ENCODE measurements at places on chromosomes 3 and 15. TPM values are rescaled to one million over a fixed set of nuclear protein-coding genes. Genes with fewer than 3 reads are reported as not detected.

Gene SRGAP3
- 17.9 TPM for total RNA-seq

Gene SLC6A11
- total RNA-seq, result 5.7 TPM

Gene GOLGA8J
- total RNA-seq, result 0.07 TPM

Gene ADIPOQ
- not detected for total RNA-seq

Gene UTS2B
- total RNA-seq, result not detected

Gene TGFBR2
- 125 TPM for total RNA-seq

Gene DUOX2
- total RNA-seq, result 0.39 TPM

Gene MORC1
- total RNA-seq, result not detected

Gene SLC28A1
- not detected for total RNA-seq

Gene TP63
- 154 TPM for total RNA-seq

Gene C3orf33
- 2.6 TPM for total RNA-seq

Gene CSPG4
- 6.0 TPM for total RNA-seq

Gene FAM107A
- total RNA-seq, result not detected

DNA sequence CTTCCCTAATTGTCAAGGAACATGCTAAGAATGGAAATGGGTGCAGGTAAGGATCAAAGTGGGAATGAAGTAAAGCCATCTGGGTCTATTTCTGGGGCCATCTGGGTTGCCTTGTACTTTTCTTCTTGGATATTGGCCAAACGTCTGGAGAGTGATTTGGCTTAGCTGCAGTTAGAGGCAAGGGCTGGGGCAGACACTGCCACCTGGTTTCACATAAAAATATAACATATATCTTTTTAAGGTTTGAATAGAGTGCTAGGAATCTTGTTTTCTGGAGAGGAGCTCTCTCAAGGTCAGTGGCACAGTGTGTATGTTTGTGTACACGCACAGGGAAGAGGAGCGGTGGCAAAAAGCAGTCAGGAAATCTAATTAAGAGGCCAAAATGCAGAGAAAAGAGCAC lies 24.7 kb upstream of the EOMES start:
- no peak for DNase-seq

DNA sequence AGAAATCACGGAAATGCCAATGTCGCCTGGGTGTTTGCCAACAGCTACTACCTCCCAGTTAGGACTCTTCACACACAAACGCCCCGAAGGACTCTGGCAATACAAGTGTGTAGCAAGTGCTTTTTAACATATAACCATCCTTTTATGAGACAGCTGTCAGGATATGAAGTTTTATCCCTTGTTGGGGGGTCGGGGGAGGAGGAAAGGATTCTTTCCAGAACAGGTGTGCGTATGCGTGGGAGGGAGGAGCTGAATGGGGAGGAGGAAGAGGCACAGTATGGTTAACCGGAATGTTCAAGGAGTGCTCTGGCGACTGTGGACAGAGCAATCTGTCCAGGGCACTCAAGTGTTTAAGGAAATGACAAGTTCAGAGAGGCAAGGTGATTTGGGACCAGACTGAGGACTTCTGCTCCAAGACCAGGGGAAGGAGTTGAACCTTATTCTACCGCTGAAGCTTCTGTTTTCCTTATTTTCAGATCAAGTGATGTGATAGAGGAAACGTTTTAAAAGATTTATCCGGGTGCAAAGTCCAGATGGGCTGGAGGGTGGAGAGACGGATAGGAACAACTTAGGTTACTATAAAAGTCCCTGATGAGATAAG lies 1.3 kb downstream of the TSPAN3 start:
- no peak for DNase-seq

DNA sequence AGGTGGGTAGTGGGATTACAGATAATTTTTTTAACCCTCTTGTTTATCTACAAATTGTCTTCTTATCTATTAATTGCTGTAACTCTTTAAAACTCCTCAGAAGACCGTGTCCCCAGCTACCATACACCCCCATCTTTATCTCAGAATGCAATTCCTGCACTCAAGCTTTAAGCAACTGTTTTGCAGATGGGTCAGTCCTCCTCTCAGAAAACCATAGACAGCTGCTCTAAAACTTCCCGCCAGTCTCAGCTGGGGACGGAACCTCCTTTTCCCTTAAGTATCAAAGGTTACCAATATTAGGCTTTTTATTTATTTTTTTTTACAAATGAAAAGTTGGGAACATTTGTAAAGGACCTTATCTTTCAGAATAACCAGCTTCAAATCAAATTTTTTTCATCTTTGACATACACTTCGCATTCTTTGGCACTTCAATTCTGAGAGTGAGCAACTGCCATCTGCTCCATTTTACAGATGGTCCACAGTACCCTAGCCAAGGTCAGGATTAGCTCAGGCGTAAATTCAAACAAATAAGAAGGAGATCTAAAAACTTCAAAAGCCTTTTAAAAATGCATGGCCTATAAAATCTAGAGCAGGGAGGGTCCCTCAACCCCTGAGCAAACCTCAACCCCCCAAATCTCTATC lies 1.3 kb downstream of the GATM start:
- DNase-seq, result no peak

DNA sequence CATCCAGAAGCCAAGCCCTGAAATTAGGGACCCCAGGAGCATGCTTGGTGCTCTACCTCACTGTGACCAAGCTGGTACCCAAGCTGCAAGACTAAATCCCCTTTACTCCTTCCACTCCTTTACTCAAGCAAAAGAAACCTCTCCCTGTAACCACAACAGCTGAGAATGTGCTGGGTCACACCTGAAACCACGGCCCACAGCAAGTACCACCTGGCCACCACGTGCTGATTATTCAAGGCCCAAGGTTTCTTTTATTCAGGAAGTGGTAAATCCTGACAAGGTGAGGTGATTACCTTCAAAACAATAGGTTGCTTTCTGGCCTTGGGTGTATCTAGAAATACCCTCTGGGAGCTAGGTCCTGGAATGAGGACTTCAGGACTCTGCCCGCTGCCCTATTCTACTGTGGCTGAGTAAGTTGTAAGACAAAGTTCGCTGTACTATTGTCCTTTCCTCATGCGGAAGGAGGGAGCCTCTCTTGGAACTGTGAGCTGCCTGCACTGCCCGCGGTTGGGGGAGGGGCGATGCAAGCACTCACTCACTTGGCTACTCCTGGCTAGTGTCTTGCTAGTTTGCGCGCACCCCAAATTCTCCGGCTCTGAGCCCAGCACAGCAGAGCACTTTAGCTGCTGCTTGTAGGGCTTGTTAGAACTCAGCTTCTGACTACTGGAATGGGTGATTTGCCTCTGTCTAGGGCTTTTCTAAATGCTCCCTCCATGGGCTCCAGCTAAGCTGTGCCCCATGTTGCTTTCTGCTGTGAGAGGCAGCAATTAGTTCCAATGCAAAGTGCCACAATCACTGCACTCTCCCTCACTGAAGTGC lies 487.1 kb upstream of the CNTN3 start:
- peak; percentile 16 for DNase-seq

- DNase-seq, result no peak
Measured at GRCh38 chr3:127424766-127425504, 137.1 kb upstream of the PRR20G start.

- peak; percentile 90 for DNase-seq
Measured at GRCh38 chr15:44215594-44215993, 20.5 kb upstream of the FRMD5 start.

DNA sequence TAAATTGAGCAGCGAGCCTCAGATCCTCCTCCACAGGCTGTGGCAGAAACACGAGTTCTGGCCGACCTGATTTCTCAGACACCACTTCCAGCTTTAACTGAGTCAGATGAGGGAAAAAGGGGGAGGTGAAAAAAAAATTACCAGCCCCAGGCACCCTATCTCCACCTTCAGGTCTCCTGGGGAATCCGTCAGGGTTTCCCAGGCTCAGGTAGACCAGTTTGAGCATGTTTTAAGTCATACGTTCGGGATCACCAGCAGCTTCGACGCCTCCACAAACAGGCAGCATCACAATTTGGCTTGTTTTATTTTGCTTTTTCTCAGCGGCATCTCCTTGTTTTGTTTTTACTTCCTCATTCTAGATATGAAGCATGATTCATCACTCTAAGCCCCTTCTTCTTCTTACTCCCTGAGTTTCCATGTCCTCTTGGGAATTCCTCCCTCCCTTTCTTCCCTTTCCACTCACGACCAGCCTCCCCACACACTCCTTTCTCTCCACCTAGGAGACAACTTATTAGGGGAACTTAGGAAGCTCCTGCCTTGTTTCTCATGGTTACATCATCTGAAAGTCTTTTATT lies 190.1 kb downstream of the ZNF621 start:
- DNase-seq, result peak; percentile 69

DNA sequence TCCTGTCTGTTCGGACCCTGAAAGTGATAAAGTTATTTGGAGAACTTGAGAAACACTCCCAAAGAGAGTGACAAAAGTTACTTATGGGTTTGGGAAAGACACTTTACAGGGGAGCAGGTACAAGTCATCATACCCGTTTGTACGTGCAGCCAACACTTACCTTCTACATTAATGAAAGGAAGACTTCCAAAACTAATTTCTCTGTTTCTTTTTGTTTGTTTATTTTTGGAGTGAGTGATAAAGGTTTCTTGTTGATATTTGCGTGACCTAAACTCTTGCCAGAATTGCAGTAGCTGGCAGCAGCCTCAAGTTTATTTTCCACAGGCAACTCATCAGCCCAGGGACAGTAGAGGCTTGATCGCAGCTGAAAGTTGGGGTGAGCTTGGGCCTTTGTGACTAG lies 8.4 kb downstream of the ABHD2 start:
- DNase-seq, result no peak
